ENCODE measurements at places on chromosomes 16 and 17.

DNA sequence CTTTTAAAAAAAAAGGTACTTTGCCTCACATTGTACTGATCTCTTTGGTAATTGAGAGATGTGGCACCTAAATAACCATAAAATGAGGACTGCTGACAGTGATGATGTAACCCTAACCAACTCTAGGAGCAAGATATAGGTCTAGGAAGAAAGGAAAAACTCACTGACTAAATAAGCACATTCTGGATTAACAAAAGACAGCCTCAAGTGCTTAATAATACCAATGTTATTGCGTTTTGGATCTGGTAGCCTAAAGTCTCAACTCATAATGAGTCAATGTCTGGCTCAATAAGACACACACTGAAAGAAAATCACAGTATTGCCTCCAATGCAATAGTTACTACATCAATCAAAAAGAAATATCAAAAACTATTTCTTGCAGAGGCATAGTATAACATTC, 3.0 kb downstream of the ERN1 start:
- DNase-seq = no peak

DNA sequence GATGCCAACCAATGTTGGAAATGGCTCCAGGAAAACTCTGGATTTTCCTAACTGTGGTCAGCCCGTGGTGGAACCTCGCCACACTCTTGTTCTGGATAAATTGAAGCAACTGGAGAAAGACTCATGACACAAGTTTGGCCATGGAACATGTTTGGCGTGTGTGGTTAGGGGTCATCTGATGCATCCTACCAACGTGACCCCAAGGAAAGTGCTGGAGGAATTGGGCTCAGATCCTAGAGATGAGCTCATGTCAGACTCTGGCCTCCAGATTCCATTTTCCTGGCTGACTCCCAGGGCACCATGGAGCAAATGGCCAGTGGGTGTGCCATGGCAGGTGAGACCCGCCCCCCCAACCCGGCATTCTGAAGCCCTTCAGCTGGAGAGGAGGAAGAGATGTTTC, 58.5 kb downstream of the CACNG5 start:
- DNase-seq = no peak

DNA sequence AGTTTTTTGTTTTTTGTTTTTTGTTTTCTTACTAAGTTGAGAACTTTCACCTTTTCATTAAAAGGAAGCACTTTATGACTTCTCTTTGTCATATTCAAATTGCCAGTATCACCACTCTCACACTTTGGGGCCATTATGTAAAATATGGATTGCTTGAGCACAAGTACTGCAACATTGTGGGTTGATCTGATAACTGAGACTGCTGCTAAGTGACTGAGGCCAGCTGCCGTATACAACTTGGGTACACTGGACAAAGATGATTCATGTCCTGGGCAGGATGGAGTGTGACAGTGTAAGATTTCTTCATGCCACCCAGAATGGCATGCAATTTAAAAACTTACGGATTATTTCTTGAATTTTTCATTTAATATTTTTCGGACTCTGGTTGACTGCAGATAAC, 7.8 kb downstream of the TTC19 start:
- DNase-seq = no peak

DNA sequence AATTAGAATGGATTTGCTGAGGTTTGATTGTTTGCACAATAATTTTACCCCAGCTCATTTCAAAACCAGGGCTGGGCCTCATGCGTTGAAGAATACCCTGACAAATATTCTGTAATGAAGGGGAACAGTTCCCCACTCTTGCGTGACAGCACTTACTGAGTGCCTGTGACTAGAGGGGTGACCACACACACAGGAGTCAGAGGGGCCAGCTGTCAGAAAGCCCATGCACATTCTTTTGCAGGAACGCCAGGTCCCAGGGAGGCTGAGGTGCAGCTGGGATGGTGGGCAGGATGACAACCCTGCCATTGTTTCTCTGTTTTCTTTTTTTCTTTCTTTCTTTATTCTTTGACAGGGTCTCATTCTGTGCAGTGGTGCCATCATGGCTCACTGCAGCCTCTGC, 44.6 kb downstream of the SMPD3 start:
- DNase-seq = no peak

DNA sequence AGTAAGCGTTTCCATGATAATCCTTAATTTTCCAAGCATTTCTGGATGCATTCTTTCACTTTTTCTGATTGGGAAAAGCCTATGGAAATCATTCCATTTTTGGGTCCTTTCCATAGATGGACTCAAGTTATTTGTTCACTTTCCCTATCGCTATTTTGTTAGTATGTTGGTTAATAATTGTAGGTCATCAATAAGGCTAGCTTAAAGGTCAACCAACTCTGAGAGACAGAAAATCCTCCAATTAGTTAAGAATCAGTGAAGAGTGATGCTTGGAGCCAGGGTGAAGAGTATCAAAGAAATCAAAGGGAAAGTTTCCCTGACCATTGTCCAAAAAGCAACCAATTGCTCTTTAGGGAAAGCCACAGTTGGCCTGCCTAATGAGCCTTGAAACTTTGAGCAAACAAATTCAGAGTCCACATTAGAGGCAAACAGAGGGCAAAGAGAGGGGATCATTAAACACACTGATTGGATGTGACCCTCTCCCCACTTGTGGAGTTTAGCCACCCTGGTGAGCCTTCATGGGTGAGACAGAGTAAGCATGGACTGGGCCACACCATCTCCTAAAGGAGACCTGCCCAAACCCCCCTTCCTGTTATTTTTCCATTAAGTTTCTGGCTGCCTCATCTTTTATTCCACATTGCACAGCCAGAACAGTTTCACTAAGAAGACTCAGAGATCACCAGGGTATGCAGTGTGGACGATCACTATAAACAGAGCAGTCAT, 133.4 kb upstream of the DYNLRB2 start:
- no peak for DNase-seq
